ENCODE measurements at places on chromosomes 13 and 19.

DNA sequence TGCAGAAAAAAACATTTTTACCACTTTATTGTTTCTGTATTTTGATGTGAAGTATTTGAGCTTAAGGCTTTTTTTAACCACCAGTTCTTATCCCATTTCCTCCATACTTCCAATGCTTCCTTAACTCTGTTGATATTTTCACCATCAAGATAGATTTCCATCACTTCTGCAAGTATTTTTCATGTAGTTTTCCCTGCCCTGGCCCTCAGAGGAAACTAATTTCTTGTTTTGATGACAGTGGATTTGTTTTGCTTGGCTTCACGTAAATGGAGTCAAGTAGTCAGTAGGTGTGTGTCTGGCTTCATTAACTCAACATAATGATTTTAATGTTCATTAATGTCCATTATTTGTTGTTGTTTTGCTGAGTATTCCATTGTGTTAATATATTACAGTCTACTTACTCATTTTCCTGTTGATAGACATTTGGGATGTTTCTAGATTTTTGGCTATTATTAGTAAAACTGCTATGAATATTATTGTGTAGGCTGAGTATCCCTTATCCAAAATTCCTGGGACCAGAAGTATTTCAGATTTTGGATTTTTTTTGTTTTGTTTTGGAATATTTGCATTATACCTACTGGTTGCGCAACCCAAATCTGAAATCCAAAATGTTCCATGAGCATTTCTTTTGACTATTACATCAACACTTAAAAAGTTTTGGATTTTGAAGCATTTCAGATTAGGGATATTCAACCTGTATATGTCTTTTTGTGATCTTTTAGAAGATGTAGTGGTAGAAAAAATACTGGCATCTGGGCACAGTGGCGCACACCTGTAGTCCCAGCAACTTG lies 23.3 kb downstream of the ZNF582 start:
- no peak for DNase-seq

DNA sequence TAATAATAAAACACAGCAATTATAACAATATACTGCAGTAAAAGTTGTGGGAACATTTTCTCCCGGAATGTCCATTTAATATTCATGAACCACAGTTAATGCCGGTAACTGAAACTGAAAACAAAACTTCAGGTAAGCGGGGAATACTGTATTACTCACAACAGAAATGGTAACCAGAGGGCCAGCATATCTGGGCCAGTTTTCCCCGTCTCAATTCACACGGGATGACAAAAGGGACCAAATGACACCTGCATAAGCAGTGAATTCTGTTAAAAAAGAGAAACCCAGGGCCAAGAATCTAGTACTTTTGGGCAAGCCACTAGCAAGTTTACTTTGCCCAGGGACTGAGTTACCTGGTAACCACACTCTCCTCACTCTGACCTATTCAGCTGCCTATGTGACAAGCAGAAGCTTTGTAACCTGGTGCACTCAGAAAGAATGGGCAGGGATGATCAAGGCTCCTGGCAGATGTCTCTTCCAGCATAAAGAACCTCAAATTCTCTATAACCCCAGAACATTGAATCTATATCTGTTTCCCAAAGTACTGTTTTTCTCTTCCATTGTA lies 1171.2 kb downstream of the DIAPH3 start:
- no peak for DNase-seq

GRCh38 chr13:23651439-23651838 lies 81.2 kb downstream of the TNFRSF19 start:
- DNase-seq = no peak

- DNase-seq = no peak
These were observed 476.5 kb downstream of the MYO16 start for GRCh38 chr13:109105899-109106298.

DNA sequence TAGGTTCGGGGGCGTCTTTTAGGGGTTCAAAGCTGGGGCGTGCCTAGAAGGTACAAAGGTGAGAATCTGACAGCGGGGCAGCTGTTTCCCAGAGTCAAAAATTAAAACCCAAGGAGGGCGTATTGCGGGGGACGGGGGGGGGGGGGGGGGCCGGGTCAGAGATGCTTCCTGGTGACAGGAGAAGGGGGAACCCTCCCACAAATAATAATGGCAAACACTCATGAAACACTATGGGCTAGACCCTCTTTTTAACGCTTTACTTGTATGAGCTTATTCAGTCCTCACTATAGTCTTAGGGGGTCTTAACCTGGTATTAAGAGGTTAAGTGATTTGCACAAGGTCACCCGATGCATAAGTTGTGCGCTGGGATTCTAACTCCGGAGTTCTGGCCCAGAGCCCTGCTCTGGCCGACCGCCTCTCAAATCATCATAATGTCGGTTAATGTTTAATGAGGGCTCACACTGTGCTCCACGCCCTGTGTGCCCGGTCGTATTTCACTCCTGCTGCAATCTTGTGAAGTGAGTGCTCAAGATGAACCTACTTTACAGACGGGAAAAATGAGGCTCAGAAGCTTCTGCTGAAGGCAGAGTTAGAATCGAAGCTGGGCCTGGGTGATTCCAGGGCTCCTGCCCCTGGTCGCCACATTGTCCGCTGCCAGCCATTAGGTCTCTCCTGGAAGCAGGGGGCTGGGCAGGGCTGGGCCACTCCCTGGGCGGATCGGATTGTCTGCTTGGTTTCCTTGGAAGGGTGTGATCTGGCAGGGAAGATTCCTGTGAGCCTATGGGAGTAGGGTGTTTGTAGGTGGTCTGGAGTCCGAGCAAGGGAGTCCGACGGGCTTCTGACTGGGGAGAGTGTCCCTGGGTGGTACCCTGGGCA lies 964 bp downstream of the PAK4 start:
- no peak for DNase-seq

DNA sequence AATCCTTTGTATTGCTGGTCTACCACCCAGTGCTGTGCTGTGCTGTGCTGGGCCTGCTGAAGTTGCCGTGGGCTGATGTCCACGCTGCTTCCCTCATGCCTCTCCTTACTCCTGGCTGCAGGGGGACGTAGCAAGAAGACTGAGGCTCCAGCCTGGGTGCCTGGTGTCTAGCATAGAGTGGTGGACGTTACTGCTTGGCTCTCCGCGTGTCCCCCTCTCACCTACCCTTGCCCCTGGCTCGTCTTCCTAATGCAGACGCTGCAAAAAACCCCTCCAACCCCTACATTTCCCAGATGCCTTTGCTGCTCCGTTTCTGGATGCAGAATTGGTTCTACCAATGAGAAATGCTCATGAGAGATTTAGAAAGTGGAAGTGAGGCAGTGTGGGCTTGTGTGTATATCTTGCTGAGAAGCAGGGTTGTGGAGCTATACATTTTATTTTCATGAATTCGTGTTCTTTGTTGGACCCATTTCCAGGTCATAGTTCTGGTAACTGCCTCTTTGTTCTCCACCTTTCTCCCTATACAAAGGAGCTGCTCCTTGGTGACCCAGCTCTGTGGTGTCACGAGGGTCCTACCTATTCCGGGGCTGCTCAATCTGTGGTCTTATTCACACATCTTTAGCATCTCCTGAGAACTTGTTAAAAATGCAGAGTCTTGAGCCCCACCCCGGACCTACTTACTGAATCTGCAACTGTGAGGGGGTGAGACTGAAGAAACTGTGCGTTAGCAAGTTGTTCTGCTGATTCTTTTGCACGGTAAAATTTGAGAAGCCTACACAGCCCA lies 7.9 kb upstream of the DENND1C start:
- DNase-seq = no peak

DNA sequence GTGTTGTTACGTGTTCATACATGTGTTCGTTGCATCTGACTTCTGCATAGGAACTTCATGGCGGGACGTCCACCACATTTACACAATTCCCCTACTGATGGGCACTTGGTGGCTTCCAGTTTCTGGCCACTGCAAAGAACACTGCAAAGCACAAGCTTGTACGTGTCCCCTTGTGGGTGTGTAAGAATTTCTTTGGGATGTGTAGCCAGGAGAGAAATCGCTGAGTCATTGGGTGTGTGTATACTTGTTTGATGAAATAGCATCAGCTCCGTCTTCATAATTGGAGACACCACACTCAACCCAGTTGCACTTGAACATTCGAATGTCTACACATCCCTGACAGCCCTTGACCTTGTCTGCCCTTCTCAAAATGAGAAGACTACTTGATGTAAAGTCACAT lies 19.2 kb downstream of the KLK5 start:
- no peak for DNase-seq

- DNase-seq = no peak
These were observed 583.0 kb upstream of the ATXN8OS start for GRCh38 chr13:69524459-69525150.

GRCh38 chr13:97749174-97749573 lies 204.3 kb upstream of the IPO5 start:
- no peak for DNase-seq

DNA sequence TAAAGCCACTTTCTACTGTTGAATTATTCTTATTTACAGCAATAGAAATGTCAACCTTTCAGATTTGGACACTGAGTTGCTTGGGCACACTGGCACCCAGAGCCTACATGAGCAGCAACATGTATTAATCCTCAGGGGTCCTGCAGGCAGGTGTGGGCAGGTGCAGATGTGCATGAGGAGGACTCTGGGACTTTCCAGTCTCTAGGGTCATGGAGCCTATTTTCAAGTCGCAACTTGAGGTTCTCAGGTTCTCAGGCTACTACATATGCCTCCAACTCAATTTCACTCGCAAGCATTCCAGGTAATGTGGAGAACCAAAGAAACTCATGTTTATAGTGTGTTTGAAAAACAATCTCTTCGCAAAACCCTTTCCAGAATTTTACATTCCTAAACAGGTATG lies 73.2 kb downstream of the STARD13 start:
- no peak for DNase-seq

DNA sequence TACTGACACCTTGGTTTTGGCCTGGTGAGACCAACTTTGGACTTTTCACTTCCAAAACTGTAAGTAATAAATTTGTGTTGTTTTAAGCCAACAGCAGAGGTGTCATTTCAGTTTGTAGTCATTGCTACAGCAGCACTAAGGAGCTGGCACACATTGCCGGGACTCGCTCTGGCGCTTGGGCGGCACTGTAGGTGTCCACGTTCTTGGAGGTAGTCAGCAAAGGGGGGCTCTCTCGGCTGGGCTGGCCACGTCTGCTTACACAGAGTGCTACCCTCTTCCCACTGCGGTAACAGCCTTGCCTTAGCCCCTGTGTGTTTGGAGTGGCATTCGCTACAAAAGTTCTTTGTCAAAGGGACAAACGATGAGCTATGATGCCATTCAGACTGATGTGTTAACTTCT lies 44.7 kb downstream of the HTR2A start:
- no peak for DNase-seq

- DNase-seq = no peak
These were observed 20.6 kb upstream of the PCCA start for GRCh38 chr13:100068133-100068931.

GRCh38 chr13:86567119-86567518 lies 767.9 kb upstream of the SLITRK6 start:
- DNase-seq = no peak

- DNase-seq = no peak
These were observed 1187.0 kb upstream of the SLC10A2 start for GRCh38 chr13:104253063-104253680.

DNA sequence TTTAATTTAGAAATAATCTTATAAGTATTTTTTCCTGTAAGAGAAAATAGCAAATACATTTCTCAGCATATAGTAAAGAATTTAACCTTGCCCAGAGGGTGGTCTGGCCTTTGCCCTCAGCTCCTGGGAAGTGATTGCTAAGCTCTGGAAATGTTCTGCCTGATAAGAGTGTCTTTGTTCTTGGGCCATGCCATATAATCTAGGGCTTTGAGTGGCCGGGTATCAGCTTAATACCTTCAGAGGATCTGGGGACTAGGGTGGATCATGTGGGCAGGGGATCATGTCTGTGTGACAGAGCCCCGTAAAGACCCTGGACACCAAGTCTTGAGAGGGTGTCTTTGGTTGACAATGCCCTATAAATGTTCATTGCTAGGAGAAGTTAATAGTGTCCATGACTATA lies 1032.4 kb upstream of the MIR17HG start:
- no peak for DNase-seq

DNA sequence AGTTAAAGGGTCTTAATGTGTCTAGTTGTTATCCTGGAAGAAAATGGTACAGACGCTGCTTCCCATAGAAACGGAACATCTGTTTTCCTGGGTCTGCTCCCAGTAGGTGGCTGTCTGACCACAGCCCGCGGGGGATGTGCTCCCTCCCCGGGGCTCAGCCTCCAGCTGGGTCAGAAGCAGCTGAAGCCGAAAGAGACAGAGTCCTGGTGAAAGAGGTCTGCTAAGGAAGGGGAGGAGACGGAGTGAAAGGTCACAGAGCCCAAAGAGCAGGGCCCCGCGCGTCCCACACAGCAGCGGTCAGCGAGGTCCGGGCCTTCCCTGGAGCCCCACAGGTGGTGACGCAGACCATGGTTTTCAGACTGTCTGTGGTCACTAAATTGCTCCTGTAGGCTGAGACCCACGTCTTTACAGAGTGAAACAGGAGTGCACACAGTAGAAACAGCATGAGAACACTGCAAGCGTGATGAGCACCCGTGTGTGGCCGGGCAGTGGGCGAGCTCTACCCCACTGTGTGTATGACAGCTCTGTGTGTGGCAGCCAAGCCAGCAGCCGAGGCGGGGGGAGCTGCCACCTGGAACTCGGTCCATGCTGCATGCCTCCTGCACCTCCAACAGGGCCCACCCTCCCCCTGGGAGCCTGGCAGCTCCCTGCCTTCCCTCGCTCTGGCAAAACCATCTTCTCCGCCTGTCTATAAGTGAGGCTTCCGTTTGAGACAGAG lies 52.0 kb upstream of the C13orf46 start:
- DNase-seq = no peak

- no peak for DNase-seq
These were observed 22.8 kb downstream of the WTIP start for GRCh38 chr19:34504273-34504808.

Measured in stimulated activated CD4-positive, alpha-beta T cell treated with anti-CD3 and anti-CD28 coated beads, TNF-alpha, amount 100 ng/mL, for 1 hour (primary cell).